ENCODE measurements at places on chromosomes 6 and 20. TPM values are rescaled to one million over a fixed set of nuclear protein-coding genes. Genes with fewer than 3 reads are reported as not detected.

Gene CTAGE9
- total RNA-seq: not detected

Gene RAB44
- not detected for total RNA-seq

Gene PRSS35
- total RNA-seq: not detected

Gene UBD
- total RNA-seq: 1.1 TPM

Gene PDE10A
- 2.1 TPM for total RNA-seq

Measured in H4 (cell line).